ENCODE measurements at places on chromosomes 6 and 20.

DNA sequence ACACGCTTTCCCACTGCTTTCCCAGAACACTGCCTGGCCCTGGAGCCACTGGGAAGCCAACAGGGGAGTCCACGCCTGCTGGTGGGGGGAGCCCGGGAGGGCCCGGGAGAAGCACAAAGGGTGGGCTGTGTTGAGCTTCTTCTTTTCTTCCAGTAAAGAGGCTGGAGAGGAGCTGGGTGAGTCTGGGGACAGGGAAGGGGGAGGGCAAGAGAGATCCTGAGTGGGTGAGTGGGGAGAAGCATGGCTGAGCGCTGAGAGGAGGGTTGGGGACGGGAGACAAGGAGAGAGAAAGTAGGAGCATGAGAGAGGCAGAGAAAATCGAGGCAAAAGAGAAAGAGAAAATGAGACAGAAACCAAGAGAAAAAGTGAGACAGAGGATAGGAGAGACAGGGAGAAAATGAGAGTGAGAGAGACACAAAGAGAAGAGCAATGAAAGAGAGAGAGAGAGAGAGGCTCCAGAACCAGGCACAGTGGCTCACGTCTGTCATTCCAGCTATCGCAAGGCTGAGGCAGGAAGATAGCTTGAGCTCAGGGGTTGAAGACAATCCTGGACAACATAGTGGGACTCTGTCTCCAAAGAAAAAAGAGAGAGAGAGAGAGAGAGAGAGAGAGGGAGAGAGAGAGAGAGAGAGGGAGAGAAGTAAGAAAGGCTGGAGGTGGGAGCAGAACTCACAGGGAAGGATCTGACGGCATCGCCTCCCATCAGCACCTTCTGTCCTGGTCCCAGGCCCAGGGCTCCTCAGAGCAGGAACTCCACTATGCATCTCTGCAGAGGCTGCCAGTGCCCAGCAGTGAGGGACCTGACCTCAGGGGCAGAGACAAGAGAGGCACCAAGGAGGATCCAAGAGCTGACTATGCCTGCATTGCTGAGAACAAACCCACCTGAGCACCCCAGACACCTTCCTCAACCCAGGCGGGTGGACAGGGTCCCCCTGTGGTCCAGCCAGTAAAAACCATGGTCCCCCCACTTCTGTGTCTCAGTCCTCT is 2.0 kb downstream of the LST1 start:
- DNase-seq, result no peak

DNA sequence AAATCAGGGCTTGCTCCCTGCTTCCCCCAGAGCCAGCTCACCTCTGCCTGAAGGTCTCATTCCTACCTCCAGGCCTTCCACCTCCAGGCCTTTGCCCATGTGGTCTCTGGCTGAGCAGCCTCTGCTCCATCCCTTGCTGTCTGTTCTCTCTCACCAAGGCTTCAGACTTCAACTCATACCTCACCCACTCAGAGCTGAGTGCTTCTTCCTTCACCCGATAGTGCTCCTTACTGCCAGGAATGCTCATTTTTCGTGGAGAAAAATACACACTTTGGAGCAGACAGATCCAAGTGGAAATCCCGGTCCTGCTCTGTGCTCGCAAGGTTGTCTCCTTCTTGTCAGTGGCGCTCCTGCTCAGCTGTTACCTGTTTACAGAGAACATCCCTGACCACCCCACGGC is 7.0 kb upstream of the CDH22 start:
- no peak for DNase-seq

GRCh38 chr20:57162362-57162652 is 104.1 kb downstream of the BMP7 start:
- no peak for DNase-seq

GRCh38 chr6:10146715-10147451 is 268.0 kb downstream of the TFAP2A start:
- DNase-seq, result peak; percentile 61

DNA sequence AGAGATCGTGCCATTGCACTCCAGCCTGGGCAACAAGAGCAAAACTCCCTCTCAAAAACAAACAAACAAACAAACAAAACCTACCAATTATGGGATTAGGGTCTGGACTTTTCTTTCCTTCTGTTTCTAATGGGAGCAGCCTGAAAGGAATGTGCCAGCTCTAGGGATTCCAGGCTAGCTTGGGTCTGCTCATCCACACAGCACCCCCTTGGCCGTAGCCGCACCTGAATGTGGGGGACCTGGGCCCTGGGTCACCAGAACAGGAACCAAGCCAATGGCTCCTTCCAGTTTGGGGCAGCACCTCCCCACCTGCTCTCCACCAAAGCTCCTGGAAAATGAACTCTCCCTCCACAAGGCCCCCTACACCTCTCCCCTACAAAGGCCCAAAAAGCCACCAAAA is 6.7 kb downstream of the CTSZ start:
- DNase-seq, result no peak

- no peak for DNase-seq
Observed at GRCh38 chr20:35985806-35986205, 17.4 kb downstream of the CNBD2 start.

DNA sequence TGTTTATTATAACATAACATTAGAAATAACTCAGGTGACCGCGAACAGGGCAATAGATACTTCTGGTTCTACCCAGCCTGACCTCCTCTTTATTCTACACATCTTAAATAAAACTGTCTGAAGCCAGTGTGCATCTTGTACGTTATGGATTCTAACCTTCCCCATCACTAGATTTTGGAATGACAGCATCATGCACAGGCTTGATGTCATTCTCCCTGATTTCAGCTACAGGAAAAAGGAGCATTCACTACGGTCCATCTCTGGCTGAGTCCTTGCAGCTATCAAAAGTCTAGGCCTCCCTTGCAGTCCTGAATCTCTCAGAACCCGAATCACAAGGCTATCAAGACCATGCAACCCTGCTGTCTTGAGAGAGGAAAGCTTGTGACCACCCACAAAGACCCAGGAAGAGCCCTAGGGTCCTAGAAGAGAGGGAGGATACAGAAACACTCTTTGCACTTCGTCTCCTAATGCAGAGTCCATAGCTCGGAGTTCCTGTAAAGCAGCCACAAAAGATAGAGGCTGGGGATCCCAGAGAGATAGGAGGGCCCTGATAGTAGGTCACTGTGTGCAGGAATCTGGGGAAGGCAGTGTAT is 845 bp downstream of the HLA-DPA1 start:
- no peak for DNase-seq

GRCh38 chr20:40692240-40693011 is 3.4 kb upstream of the MAFB start:
- no peak for DNase-seq

DNA sequence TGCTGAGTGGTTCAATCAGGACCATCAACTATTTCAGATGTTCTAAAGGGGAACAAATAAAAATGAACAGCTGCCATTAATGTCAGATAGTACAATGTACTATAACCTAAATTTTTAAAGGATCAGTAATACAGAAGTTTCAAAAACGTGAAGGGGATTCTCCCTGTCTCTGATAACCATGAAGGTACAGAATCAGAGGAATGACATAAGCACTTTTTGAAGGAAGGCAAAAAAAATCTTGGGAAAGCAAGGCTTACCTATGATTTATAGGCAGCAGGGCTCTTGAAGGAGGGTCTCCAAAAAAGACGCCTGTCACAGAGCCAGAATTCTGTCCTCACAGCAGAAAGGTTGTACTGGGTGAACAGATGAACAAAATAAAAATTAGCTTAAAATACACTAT is 20.1 kb downstream of the DEK start:
- DNase-seq, result no peak

- no peak for DNase-seq
Observed at GRCh38 chr6:37779902-37780628, 39.5 kb upstream of the ZFAND3 start.

GRCh38 chr20:9308056-9308455 is 206.3 kb upstream of the LAMP5 start:
- no peak for DNase-seq

GRCh38 chr6:132087391-132087790 is 136.2 kb upstream of the CCN2 start:
- no peak for DNase-seq

- DNase-seq, result no peak
Observed at GRCh38 chr6:16840725-16841124, 79.5 kb upstream of the ATXN1 start.

DNA sequence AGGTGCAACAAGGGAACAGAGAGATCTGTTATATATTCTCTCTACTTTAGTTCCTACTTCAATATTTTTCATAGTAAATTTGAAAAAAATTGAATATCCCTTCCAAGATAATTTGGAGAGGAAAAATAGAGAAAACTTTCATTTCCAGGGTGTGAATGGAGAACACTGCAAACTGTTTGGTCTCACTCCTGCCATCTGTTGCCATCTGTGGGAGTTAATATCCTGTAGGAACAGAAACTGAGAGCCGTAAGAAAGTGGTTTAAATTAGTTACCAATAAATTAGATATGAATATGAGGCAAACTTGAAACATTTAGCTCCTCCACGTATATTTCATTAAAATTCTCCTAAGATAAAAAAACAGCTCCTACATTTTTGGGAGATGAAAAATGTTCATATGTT is 4.2 kb downstream of the ZNF337 start:
- DNase-seq, result no peak
